ENCODE measurements at places on chromosomes 12 and 14.

DNA sequence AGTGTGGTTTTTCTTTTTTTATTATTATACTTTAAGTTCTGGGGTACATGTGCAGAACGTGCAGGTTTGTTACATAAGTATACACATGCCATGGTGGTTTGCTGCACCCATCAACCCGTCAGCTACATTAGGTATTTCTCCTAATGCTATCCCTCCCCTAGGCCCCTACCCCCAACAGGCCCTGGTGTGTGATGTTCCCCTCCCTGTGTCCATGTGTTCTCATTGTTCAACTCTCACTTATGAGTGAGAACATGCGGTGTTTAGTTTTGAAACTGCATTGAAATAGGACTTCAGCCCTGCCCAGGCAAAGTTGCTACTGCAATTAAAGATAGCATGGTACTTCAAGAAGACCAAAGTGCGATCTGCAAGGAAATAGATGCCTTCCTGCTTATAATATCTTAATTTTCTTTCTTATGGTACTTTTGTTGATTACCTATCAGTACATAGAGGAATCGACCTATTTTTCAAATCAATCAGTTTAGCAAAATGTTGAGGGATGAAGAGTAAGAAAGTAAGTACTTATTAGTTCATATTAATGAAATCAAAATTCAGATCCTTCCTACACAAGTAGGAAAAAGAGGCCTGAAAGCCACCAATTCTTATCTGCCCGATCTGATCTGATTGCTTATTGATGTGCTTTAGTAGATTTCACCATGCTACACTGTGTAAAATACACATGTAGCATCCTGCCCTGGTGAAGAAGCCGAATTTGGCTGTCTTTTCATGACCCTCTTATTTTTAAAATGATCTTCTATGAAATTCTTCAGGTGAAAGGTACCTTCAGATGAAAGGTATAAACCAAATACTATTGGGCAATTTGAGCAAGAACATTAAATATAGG, 1.6 kb downstream of the LTA4H start:
- no peak for DNase-seq

- DNase-seq: no peak
Measured at GRCh38 chr14:20757965-20758364, 10.2 kb upstream of the EDDM3B start.

DNA sequence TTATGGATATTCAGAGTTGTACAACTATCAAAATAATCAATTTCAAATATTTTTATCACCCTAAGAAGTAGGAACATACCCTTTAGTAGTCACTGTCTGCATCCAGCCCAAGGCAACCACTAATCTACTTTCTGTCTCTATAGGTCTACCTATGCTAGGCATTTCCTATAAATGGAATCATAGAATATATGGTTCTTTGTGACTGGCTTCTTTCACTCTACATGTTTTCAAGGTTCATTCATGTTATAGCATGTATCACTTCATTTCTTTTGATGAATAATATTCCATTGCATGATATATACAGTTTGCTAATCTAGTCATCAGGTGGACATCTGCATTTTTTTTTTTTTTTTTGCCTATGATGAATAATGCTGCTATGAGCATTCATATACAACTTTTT, 112.4 kb downstream of the PPP1R12A start:
- DNase-seq: no peak

DNA sequence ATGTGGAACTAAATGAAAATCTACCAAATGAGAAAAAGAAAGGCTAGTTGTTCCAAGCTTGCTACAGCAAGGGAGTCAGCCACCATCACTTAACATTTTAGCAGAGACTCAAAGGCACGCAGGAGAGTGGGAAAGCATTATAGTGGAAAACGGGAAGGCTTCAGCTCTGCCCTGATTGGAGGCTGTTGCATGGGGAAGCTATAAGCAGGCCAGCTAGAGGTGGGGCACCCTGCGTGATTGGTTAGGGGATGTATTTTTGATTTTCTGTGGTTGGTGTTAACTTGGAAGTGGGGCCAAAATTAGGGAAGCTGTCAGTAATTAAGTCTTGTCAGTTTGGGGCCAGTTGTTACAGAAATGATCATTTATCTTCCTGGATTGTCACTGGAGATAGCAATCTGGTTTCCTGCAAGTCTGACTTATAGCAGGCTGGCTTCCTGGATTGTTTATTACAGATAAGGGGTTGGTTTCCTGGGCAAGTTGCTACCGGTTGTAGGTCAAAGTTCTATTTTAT, 93.9 kb downstream of the FAR2 start:
- no peak for DNase-seq

GRCh38 chr12:107580750-107581618, 104.6 kb upstream of the PWP1 start:
- no peak for DNase-seq

GRCh38 chr14:100698066-100698465, 28.6 kb upstream of the DLK1 start:
- DNase-seq: no peak

DNA sequence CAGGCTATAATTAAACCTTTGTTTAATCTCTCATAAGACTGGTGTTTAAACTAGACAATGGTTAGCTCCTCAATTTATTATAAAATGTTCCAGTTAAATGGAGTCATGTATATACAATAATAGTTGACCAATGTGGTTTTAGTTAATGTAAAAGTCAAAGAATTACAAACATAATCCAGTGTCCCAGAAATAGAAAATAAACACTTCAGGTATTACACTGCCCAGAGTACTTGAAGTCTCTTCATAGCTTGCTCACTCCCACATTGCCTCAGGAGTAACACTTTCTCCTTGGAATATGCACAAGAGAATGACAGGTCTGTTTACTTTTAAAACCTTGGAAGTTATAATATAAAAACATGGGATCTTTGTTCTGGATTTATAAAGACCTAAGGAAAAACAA, 60.5 kb downstream of the SLC38A1 start:
- no peak for DNase-seq

GRCh38 chr12:41619705-41620104, 431.6 kb downstream of the PDZRN4 start:
- DNase-seq: no peak

DNA sequence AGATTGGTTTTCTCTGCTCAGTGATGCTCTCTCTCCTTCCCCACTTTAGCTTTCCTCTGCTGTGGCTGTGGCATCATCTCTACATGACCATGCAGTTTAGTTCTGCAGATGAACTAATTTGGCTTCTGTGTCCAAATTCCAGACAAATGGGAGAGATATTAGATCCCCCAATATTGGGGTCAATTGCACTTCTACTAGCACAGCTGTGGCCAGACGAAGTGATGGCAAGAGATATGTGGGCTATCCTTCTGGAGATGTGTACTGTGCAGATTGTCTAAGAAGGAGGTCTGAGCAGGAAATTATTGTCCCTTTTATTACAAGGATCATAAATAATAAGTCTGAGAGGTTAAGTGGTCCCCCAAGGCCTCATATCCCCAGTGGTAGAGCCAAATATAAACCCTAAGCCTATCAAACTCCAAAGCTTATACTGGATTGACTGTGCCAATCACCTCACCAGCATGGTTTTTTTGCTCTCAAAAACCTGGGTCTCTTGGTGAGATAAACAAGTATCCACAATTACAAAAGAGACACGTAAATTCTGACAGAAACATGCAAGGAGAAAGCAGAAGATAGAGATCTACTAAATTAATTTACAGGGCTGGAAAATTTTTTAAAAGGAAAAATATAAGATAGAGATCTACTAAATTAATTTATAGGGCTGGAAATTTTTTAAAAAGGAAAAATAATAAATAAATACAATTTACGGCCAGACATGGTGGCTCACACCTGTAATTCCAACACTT, 29.1 kb upstream of the GCH1 start:
- DNase-seq: no peak

DNA sequence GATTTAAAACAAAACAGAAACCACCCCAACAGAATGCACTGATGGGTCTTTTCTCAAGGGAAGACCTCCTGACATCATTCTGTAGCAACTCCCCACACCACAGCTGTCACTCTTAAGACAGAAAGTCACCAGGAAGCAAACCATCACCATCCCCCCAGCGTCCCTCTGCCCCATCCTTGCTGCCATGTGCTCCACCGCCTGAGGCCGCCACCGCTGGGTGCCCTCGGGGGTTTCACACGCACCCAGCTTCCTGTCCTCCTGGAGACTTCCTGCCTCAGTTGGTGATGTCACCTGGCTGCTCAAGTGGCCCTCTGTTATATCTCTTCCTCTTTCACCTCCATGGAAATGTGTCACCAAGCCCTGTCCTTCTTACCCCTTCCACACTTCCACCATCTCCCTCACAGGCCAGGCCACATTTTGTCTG, 71.4 kb upstream of the GPR68 start:
- DNase-seq: no peak

DNA sequence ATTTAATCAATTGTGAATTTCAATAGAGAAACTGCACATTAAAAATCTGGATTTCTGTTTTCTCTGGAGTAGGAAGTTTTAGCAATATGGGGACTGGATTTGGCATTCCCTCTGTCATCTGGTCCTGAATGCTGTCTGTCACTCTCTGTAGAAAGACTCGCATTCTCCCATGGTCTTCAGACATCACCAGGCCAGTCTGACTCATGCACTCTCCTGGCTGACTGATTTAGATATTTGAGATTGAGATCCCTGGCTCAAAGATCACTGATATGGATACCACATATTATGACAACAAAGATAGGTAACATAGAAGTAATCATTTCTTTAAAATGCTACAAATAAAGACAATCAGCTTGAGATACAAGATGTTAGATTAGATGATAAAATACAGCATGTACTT, 524.5 kb downstream of the GALC start:
- no peak for DNase-seq

GRCh38 chr14:61530896-61531295, 164.4 kb upstream of the HIF1A start:
- DNase-seq: no peak

DNA sequence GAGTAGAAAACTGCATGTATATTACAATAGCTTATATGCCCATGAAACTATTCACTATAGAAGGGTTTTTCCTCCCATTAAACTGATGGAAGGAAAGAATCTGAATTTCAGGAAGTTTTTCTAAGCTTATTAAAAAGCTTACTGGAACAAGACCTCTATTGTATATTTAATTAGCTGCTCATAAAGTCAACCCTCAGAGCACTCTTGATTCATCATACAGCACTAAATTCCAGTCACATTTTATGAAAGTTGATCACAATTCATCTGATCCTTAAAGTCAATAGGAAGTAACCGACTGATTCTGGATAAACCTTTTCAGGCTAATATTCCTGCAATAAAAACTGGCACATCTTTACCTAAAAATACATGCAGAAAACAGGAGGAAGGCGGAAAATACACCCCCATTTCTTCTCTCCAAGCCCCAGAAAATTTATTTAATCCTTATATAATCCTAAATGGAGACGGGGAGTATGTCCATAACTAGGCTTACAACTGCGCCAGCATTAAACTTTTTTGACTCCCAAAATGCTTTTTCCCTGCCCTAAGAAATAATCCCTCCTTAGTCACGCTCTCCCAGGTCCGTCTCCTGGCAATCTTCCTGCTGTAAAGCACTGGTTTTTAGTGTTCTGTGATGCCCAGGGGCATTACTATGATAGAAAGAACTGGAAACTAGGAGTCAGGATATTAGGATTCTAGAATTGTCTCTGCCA, 35.3 kb downstream of the DICER1 start:
- DNase-seq: no peak

DNA sequence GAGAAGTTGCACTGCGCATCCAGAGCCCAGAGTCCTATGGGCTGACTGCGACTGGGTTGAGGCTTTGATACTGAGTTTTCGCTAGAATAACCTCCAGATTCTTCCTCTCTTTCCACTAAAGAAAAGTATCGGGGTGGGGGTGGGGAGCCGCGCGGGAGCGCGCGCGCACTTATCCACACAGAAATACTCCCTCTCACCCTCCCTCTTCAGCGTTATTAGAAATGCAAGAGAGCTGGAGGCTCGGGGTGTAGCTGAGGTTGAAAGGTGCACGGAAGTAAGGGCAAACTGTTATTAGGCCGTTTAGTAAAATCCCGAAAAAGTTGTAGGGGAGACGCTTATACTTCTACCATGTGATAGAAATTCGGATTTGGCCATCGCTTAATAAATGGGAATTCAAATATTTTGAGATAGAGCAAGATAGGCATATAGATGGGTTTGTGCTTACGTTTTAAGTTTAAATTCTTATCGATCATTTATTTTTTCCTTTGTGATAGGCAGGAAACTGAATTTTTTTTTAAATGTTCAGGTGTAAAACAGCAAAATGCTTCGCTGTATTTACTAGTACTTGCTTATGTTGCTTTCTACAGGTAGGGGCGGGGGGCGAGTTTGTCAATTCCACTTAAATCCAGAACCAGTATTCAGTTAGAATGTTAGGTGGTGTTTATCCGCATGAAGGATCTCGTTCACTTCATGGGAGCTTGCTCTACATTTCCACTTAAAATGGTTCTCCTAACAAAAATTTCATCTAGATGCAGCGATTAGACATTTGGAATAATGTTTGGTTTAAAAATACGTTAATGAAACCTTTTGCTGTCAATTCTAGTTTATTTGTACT, 1.1 kb downstream of the ARHGAP5 start:
- DNase-seq: peak; percentile 6

GRCh38 chr12:125861299-125862281, 796.4 kb downstream of the AACS start:
- no peak for DNase-seq

DNA sequence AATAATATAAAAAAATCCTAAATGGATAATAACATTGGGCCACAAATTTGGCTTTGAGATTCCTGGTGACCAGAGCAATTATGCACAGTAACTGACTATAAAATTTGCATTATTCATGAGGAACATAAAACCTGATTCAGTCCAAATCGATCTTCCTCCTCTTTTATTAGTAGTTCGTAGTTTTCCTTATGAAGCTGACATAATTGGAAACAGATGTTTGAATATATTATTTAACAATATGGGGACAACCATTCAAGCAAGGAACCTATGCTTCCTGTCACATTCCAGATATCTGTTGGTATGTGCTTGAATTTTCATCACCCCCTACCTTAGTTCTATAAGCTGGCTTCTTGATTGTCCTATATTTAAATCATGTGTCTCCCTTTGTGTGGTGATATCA, 34.9 kb downstream of the CCDC175 start:
- DNase-seq: no peak

- no peak for DNase-seq
Measured at GRCh38 chr12:95446506-95446900, 27.4 kb upstream of the METAP2 start.

GRCh38 chr12:104480012-104480411, 23.3 kb downstream of the CHST11 start:
- no peak for DNase-seq

GRCh38 chr12:15152456-15152855, 68.8 kb downstream of the RERG start:
- no peak for DNase-seq

- DNase-seq: no peak
Measured at GRCh38 chr14:104249706-104250105, 111.3 kb downstream of the KIF26A start.

DNA sequence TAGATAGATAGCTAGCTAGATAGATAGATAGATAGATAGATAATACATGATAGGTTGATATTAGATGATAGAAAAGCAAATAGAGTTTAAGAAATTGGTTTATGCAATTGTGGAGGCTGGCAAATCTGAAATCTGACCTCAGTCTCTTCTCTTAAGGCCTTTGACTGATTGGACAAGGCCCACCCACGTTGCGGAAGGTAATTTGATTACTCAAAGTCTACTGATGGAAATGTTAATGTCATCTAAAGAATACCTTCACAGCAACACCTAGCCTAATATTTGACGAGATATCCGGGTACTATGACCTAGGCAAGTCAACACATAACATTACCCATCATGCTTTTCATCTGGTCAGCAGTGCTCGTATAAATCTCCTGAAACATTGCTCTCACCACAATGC, 190.4 kb downstream of the ZFP36L1 start:
- DNase-seq: no peak
